OCI-LY7 (cell line): ENCODE measurements at places on chromosomes 3 and 15.
A peak's percentile ranks its signal among the peaks of the same experiment; 100 is the strongest.

DNA sequence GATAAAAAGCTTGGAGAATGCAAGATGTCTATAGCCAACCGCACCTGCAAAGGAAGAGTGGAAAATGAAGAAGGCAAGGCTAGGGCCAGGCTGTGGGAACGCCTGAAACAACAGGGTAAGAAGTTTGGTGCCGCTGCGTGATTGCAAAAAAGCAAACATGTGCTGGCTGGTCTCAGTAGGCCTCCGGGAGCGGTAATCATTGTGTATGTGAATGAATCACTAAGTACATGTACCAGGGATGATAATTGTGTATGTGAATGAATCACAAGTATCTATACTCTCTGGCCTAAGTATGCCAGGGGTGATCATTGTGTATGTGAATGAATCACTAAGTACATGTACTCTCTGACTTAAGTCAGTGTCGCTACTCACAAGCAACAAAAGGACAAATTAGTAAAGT lies 40.3 kb upstream of the PARL start:
- no peak for DNase-seq

DNA sequence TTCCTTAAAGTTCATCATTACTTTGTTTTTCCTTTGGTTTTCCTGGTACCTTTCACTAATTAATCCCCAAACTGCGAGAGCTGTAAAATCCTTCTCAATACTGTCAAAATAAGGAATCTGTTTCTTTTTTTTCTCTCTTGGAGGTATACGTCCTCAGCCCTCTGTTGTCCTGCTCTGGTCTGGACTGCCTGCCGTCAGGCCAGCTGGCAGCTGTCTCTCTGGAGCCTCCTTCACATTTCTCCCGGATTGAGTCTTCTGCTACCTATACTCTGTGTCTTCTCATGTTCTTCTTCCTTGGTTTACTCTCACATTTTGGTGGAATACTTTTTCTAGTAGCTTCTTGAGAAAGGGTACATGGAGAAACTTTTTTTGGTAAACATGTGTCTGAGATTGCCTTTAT lies 13.8 kb downstream of the TATDN2 start:
- DNase-seq, result no peak

- peak; percentile 11 for DNase-seq
These were observed 566 bp downstream of the ETV5 start for GRCh38 chr3:186108106-186108940.

GRCh38 chr15:44370830-44371229 lies 56.6 kb upstream of the CTDSPL2 start:
- no peak for DNase-seq

DNA sequence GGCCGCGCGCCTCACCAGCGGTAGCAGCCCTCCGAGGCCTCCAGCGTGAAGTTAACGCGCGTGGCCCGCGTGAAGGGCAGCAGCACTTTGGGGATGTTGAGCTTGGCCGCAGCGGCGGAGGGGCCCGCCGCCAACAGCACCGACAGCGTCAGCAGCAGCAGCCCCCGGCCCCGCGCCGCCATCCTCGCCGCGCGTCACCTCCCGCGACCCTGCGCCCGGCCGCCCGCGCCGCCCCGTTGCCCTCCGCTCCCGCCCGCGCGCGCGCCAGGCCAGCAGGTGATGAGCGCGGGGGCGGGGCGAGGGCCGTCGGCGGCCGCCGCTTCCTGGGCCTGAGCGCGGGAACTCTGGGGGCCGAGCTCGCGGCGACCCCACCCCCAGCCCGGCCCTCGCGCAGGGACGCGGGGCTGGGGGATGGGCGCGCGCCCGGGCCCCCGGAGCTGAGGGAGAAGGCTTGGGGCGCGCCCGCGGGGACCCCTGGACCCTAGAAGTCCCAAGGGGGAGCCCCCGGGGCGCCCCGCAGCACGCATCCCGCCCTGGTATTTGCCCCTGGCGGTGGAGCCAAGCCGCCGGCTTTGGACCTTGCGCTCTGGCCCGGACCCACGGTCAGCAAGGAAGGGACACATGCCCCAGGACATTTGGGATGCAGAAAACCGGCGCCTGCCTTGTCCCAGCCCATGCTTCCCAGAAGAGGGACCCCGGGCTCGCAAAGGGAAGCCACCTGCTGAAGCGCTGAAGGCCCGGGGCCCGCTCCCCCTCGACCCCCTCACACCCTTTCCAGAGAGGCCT lies at the start of gene NUP210:
Gene NUP210, minus strand, starts transcription at position 278 of the 786 bp plus-strand sequence. Its CDS starts 96 bp downstream, at position 182.
- peak; percentile 88 for DNase-seq

DNA sequence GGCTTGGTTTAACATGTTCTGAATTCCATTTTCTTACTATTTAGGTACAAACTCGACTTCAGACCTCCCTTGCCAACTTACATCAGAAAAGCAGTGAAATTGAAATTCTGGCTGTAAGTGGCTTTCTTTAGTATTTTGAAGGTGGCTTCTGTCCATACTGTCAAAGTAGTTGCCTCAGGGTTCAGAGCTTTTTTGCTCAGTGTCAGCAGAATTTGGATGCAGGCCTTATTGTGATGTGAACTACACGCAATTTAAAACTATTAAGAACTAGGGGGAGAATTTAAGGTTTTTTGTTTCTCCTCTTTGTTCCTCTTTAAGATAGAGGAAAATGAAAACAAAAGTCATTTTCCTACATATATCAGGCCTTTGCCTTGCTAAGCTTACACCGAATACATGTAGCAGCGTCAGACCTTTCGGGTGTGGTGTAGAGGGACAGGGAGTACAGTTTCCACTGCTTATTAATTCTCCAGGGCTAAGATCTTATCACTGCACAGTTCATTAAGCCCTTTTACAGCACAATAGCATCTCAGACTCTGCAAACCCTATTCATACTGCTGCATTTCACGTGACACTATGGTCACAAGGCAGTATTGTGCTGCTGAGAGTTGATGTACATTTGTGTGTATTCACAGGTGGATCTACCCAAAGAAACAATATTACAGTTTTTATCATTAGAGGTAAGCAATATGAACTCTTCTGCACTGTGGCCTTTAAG lies 6.7 kb downstream of the SRP14 start:
- DNase-seq, result no peak
